ENCODE measurements at places on chromosomes 12 and 14.

DNA sequence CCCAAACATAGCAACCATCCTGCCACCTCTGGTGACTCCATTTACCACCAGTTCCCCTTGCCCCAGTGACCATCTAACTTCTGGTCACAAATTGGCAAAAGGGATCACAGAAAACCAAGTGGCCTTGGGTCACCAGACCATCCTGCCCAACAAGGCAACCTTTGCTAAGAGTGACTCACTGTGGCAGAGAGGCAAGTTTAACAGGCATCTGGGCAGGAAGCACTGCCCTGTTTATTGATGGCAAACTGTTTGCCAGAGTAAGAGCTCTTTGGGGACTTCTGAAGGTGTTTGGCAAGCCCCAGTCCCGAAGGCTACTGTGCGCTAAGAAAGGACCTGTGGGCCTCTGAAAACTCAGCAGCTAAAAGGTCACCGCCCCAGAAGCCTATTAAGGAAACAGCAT, 28.2 kb upstream of the TMEM233 start:
- no peak for DNase-seq

DNA sequence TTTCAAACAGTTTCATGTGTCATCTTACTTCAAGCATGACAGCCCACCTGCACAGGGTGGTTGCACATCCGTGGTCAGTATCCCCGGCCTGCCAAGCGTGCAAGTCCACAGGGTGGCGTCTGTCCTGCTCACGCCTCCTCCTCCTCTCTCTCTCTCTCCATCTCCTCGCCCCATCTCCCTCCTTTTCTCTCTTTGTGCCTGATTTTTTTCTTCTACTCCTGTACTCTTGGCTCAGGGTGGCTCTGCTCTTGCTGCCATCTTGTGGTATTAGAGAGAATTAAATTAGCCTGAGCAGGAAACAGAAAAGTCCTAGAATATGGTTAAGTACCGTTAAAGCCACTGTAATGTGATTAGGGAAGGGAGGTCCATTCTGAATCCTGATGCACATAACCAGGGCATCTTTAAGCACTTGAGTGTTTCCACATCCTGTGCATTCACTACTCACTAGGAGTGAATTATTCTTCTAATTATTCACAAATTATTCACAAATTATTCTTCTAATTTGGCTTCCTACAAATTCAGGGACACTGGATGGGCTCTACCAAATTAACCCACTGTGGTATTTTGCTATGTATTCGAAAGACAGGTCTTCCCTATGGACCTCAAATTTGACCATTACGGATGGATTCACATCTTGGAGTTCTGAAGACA, 25.5 kb upstream of the DTX1 start:
- DNase-seq: no peak

- no peak for DNase-seq
Observed at GRCh38 chr14:75289840-75290388, 11.3 kb downstream of the FOS start.

DNA sequence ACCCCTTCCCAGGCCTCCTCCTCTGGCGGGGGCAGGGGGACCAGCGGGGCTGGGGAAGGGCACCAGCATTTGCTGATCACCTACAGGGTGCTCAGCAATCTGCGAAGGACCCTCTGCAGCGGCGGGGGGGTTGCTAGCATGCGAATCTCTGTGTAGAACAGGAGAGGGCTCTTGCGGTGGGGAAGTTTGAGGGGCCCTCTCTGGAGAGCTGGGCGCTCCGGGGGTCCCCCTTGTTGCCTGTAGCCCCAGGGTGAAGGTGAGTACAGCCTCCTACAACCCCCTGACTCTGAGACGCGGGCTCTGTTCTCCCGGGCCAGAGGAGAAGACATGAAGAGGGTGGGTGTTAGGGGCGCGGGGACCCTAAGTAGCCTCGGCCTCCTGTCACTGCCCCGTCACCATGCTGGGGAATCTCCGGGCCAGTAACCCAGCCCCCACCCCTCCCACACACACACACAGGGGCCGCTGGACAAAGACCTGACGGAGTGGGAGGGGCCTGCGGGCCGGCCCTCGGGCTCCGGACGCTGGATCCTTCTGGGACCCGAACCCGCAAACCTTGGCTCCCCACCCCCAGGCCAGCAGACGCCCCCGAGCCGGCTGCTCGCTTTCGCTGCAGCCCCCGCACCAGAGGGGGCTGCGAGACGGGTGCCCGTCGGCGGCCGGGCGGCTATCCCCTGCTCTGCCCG, 734 bp downstream of the FIGNL2 start:
- DNase-seq: no peak

- DNase-seq: no peak
Observed at GRCh38 chr14:105395538-105395854, 2.8 kb upstream of the TEX22 start.

DNA sequence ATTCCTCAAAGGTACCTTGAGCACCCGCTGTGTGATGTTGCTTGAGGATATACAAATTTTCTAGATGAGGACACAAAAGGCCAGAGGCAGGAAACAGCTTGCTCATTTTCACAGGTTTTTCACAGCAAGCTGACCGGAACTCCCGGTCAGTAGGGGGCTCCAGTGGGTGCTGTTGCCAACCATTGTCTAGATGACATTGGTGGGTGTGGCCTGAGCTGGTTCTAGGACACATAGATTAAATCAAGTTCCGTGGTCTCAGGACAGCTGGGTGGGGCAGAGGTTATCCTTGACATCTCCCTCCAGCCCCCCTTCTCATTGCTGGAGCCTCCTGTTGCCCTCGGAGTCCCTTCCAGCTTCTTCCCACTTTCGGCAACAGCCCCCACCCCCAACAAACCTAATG, 153.6 kb upstream of the FKBP4 start:
- no peak for DNase-seq

DNA sequence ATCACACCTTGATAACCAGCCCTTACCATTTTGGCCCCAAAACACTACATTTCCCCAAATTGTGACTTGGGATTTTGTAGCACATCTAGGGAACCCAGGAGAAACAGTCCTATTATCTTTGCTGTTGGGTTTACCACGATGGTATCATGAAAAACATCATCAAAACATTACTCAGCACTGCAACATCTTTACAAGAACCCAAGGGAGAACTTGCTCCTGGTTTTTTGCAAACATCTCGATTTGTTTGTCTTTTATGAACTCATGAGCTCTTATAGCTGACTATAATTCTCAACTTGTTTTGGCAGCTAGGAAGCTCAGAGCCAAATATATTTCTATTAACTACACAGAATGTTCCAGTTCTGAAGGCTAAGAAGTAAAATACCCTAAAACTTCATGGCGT, 65.7 kb downstream of the TBX5 start:
- DNase-seq: no peak

DNA sequence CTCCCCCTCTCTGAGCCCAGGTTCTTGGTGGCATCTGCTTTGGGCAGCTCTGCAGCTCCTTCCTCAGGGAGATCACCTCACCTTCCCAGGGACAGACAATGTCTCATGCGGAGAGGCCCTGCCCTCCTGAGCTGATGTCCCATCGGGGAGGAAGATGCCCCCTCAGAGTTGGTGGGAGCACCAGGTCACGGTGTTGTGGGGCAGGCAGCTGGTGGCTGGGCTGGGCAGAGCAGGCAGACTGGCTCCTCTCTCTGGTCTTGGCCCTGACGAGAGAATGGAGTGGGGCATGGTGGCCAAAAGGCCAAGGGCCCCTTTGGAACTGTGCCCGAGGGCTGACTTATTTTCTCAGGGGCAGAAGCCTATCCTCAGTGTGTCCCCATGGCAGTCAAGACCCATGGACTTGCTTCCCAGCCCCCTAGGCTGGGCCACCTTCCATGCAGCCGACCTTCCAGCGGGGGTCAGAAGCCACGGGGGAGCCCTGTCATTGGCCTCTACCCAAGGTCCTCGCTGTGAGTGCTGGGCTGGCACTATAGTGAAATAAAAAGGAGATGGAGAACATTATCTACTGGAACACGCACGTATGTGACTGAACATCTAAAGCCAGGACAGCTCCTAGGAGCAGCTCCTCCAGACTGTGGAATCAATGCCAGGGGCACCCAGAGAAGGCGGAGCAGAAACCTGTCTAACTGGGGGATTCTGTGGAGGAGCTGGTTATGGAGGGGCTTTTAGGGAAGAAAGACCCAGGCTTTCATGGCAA, 21.9 kb downstream of the PPP2R5C start:
- DNase-seq: no peak

GRCh38 chr12:45458238-45458637, 242.3 kb downstream of the ANO6 start:
- DNase-seq: no peak

- DNase-seq: no peak
Observed at GRCh38 chr14:89618330-89618708, 201.3 kb upstream of the FOXN3 start.

GRCh38 chr12:6644903-6645302, 2.3 kb downstream of the ACRBP start:
- no peak for DNase-seq

- no peak for DNase-seq
Observed at GRCh38 chr12:122349078-122349477, 73.4 kb downstream of the CLIP1 start.

DNA sequence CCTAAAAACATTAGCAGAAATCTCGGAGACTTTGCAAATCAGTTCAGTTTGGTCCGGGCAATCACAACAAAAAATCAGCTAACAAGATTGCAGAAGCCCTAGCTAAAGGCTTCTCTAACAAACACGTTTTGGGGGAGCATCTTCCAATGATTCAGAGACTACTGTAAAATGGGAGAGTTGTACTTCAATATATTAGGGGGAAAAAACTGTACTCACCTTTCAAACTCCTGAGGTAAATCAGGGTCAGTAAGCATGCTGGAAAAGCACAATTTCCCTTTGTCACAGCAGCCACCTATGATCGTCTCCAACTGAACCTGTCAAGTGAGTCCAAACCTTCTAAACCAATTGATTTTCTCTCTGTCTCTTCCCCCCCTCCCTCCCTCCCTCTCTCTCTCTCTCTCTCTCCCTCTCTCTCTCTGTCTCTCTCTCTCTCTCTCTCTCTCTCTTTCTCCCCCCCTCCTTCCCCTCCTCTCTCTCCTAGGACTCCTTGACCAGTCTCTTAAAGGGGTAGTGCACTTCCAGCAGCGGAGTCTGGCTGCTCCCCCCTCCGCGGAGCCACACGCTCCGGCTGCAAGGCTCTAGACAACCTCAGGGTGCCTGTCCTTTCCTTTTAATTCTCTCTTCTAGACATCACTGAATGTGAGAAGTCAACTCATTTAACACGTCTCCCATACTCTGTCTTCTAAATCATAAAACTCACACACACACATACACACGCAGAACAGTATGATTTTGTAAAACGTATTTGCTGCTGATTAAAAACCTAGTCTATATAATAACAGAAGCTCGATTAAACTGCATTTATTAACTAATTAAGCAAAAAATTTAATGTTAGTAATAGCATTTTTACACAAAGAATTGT, at the start of gene SOX5:
SOX5 (minus strand) TSS at position 323 of the 862 bp plus-strand sequence; CDS start at position 254, 69 bp downstream.
- no peak for DNase-seq
